ENCODE measurements at places on chromosomes 6 and 20.
A peak's percentile ranks its signal among the peaks of the same experiment; 100 is the strongest.

- DNase-seq: no peak
These were observed 11.9 kb downstream of the XKR7 start for GRCh38 chr20:31979713-31980426.

- no peak for DNase-seq
These were observed 13.7 kb upstream of the TMEM244 start for GRCh38 chr6:129874837-129875236.

GRCh38 chr6:42704251-42704936 is 18.0 kb downstream of the PRPH2 start:
- no peak for DNase-seq

GRCh38 chr6:34926655-34927054 is 37.6 kb downstream of the ANKS1A start:
- no peak for DNase-seq

DNA sequence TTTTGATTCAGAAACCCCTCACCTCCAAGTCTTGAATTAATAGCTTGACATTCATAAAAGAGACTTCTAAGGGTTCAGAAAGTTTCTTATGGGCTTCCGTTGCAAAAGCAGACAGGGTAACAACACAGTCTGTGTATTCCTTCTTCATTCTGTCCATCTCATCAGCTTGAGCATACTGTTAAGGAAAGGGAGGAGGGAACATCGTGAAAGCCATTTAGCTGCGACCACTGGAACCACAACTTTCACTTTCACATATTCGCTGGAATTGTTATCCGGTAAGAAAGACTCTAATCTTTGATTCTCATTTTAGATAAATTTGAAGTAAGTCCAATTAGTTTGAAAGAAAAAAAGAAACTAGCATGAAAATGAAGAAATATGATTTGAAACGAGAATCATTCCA is 174.4 kb downstream of the SYNE1 start:
- DNase-seq: no peak

GRCh38 chr6:155174576-155175211 is 89.1 kb upstream of the CLDN20 start:
- DNase-seq: peak; percentile 79

DNA sequence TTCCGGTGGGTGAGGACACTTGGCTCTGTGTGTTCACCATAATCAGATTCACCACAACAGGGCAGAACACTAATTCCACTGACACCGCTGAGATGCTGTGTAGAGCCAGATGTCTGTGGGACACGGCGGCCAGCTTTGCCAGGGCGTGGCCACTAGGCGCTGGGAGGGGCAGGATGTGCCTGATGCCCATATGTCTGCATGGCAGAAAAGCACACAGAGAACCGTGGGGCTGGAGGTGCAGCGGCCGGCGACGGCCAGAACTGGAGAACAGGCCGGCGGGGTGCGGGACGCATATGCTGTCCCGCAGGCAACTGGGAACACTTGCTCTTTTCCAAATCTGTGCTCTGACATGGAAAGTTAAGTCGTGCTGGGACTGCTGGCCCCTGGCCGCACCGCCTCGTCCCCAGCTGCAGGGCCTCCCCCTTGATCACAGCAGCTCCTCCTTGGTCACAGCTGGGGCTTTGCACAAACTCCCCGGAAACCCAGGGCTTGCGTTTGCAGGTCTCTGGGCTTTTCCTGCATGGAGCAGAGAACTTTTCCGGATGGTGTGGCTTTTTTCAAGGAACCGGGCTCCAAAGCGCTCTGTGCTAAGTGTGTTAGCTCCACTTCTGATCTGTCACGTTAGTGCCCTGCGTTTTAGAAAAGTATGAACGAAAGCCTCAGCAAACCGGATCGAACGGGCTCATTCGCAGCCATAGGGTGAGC is 31.1 kb downstream of the NTSR1 start:
- DNase-seq: no peak

GRCh38 chr6:91087908-91088307 is 501.0 kb upstream of the MAP3K7 start:
- no peak for DNase-seq

Data from head of caudate nucleus (tissue), 42 donors.